Activated CD8-positive, alpha-beta memory T cell treated with anti-CD3 and anti-CD28 coated beads for 24 hours (primary cell): ENCODE measurements at places on chromosomes 1 and 21.

DNA sequence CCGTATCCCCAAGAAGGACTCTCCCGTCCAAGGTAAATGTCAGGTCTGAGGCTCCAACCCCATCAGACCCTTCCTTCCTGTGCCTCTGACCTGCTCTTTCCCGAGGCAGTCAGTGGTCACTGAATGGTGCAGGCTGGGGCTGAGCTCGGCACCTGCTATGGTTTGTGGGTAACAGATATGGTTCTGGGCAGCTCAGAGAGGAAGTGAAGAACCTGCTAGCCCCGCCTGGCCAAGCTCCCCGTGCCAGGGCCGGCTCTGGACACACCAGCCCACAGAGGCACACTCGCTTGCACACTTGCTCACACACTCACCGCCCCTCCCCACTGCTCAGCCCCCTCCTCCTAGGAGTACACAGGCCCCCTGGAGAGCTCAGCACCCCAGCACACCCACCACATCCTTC is 16.4 kb downstream of the NCMAP start:
- DNase-seq: no peak

DNA sequence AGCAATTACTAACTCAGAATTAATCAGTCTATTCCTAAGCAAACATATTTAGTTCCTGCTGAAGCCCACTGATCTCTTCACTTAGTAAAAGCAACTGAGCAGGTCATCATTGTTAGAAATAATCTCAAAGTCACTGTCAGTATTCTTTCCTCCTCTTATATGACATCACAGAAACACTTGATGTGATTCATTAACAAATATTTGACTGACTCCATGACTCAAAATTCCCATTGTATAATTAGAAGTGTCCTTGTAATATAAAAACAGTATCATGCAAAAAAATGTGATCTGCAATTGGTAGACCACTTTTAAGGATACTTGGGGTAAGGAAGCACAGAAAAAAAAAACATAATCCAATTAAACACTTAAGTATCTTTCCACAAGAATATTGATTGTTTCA is 194.4 kb downstream of the DPYD start:
- DNase-seq: no peak

DNA sequence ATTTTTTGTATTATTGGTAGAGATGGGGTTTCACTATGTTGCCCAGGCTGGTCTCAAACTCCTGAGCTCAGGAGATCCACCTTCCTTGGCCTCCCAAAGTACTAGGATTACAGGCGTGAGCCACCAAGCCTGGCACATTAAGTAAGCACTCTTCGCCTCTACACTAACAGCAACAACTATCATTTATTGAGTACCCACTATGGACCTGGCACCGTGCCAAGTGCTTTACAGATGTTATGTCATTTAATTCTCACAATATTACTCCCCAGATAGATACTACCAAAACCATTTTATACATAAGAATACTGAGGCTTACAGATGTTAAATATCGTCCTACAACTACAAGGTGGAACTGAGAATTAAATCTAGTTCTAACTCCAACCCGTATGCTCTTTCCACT is 50.1 kb downstream of the TUT4 start:
- no peak for DNase-seq

DNA sequence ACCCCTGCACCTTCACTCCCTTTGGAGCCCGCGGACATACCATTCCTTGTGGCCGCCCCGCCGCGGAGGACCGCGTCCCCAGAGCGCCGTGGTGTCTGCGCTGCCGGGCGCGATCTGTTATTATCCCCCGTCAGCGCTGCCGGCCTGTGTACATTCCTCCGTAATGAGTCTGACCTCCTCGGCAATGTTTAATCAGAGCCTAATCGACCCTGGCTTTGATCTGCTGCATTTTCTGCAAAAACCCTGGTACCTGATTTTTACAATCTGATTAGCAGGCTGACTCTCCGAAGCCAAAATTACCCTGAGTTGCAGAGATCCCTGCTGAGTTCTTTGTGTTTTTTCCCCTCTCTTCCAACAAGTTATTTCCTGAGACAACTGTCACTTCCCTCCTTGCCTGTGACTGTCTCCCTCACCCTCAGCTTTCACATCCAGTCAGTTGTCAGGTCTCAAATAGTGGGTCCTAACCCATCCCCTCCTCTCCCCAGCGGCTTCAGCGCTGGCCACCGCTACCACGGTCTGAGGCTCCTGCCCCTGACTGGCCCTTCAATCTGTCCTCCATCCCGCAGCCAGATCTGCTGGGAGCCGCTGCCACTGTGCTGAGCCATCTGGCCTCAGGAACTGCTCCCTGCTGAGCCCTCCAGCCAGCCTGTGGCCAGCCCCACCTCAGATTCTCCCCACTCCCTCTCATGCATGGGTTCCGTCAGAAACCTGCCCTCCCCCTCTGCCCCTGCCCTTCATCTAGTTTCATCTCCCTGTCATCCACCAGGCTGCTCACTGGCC is 53.5 kb downstream of the GLIS1 start:
- DNase-seq: no peak

GRCh38 chr1:80593197-80593596 is 1207.5 kb upstream of the ADGRL2 start:
- DNase-seq: no peak

- no peak for DNase-seq
These were observed 7.8 kb upstream of the GJB5 start for GRCh38 chr1:34746785-34747637.
